ENCODE measurements at places on chromosomes 7 and 10.

GRCh38 chr7:123348690-123349089 is 148.9 kb upstream of the SLC13A1 start:
- no peak for DNase-seq

DNA sequence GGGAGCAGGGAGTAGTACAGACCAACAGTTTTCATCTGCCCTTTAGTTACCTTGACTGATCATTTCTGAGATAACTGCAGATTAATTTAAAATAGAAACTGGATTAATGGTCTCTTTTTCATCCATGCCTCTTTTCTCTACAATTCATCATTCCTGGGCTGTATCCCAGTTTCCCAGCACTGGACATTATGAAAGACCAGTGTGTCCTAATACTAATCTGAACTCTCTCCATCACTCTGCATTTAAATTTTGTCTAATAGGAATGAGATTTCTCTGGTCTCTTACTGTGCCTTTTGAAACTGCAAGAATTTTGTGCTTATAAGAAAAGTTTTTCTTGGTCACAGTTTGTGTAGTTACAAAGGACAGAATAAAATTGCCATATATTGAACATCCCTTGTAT is 12.7 kb downstream of the PLEKHA8 start:
- DNase-seq, result no peak

DNA sequence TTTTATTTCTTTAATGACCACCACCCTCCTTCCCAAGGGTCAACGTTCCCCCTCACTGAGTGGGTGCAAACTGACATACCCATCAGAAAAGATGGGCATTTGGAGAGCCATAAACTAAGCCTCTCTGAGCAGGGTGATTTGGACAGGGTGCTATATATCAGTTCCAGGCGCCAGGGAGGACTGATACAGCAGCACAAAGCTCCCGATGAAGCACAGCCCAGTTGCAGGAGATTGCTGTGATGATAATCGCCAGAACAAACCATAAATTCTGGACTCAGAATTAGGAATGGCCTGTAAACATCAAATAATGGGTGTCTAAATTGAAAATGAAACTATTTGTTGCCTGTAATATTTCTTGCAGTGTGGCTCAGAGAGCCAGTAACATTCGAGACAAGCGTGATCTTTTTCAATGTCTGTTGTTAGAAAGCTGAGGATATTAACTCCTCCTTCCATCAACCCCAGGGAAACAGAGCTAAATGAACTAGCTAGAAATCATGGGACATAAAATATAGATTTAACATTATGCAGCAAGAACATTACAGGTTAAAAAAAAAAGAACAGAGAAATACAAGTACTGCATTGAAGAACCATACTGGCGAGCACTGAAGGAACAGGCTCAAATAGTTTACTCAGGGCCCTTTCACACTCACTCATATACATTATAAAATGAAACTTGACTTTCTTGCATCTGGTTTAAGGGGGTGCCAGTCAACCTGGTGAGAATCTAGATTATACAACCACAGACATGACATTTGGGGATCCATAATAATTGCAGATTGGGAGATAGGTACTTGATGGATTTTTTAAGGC is 137.5 kb upstream of the LRRTM3 start:
- DNase-seq, result no peak

DNA sequence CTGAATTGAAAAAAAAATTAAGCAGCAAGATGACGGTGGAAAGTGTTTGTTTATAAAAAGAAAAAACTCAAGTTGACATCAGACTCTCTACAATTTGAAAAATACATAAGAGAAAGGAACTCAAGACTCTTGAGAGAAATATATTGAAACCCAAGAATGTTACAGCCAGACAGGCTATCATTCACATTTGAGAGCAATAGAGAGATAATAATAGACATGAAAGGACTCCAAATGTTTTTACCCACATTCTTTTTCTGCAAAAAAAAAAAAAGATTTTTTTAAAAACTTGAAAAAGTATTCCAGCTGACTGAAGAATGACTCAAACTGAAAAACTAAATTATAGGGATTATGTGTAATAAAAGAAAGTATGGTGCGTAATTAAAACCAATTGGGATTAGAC is 532.4 kb downstream of the INHBA start:
- DNase-seq, result no peak

DNA sequence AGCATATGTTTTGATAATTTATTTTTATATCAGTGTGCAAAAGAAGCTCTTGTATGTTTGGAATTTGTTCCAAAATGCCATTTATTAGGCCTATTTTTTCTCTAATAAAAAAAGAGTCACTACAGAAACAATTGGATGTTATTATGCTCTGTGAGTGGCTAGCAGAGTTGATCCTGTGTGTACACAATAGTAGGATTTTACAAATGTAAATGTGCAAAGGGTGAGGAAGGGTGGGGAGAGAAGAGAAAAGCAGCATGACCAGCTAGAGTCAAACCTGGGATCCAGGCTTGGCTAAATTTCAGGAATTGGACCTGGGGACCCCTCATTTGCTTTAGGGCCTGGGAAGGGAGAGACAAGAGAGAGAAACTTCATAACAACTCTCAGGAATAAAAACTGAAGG is 32.5 kb downstream of the SEMA3A start:
- DNase-seq, result no peak

GRCh38 chr10:38979535-38979934 is 885.4 kb downstream of the ZNF37A start:
- no peak for DNase-seq

DNA sequence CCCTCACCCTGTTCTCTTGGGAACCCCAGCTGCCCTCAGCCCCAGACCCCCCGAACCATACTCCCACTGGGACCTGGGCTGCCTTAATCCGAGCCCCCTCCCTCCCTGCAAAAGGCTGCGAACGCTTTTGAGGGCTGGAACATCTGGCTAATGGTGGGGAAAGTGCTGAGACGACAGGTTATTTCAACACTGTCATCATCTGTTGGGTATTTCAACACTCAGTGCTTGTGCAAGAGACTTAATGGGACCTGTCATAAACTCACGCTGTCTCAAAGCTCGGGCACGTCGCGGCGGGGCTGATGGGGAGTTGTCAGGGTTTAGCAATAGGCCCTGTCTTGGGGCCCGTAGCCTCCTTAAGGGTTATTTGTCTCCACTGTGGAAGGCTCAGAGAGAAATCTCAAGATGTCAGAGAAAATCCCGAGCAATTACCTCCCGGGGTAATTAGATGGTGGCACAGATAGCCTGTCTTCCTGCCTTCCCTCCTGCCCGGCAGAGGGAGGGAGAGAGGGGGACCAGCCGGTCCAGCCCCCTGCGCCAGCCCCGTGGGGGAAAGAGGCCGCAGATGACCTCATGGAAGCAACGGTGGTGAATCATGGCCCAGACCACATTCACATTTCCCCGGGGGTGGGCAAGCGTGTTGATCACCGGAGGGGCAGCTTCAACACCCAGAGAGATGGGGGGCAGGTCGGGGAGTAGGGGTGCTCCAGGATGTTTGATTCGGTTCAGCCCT is 88.7 kb upstream of the MYL10 start:
- no peak for DNase-seq

- no peak for DNase-seq
Measured at GRCh38 chr7:105346593-105347322, 42.0 kb downstream of the SRPK2 start.

All from RKO (cell line).